ENCODE measurements at places on chromosomes 3 and 15.

- DNase-seq, result no peak
Measured at GRCh38 chr15:57146506-57147201, 228.2 kb downstream of the TCF12 start.

DNA sequence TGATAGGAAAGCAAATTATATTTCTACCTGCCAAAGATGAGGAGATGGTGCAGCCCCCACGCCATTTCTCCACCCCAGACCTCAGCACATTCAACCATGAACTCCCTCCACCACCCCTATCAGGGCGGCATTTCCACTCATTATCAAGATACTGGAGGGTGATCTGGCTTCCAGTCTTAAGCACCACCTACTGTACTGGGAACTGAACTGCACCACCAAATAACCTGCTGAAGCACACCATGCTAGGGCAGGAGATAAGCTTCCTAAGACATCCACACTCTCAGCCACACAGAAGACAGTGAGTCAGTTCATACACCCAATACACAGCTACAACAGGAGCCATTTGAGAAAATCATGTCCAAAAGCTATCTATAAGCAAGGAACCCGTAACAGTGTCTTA, 98.8 kb downstream of the FGF7 start:
- DNase-seq, result no peak

GRCh38 chr3:126607214-126607908, 47.6 kb downstream of the TXNRD3 start:
- peak; percentile 46 for DNase-seq

DNA sequence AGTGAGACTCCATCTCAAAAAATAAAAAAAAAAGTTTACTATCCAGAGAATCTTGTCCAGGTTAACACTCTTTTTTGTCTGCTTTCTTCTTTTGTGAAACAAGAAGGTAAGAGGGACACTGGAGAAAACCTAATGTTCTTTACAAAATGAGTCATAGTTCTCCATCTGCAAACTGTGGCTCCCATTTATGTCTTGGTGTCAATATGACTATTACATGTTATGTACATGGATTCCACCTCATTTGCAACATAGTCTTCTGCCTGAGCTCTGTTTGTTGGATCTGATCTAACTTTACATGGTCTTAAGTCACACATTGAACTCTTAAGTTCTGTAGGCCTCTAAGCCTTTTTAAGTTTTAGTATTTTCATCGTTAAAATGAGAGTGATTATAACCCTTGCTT, 421.2 kb upstream of the TPRG1 start:
- no peak for DNase-seq

GRCh38 chr3:126656371-126657134, 1.6 kb upstream of the TXNRD3 start:
- no peak for DNase-seq

DNA sequence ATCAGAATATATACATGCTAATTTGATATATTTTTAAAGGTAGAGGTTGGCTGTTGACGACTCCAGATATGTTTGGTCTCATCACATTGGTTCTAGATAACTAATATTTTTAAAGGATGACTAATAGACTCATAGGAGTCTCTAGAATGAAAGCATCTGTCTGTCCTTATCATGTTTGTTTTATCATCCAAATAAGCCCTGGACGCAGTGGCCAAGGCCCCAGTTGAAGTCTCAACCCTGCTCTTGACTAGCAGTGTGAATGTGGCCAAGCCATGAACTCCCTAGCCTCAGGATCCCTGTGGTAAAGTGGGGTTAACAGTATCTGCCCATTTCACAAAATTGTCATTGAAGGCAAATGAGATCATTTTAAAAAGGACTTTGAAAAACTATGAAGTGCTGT, 53.6 kb downstream of the ABHD2 start:
- DNase-seq, result no peak

GRCh38 chr3:107962946-107963345, 127.9 kb downstream of the CD47 start:
- no peak for DNase-seq

DNA sequence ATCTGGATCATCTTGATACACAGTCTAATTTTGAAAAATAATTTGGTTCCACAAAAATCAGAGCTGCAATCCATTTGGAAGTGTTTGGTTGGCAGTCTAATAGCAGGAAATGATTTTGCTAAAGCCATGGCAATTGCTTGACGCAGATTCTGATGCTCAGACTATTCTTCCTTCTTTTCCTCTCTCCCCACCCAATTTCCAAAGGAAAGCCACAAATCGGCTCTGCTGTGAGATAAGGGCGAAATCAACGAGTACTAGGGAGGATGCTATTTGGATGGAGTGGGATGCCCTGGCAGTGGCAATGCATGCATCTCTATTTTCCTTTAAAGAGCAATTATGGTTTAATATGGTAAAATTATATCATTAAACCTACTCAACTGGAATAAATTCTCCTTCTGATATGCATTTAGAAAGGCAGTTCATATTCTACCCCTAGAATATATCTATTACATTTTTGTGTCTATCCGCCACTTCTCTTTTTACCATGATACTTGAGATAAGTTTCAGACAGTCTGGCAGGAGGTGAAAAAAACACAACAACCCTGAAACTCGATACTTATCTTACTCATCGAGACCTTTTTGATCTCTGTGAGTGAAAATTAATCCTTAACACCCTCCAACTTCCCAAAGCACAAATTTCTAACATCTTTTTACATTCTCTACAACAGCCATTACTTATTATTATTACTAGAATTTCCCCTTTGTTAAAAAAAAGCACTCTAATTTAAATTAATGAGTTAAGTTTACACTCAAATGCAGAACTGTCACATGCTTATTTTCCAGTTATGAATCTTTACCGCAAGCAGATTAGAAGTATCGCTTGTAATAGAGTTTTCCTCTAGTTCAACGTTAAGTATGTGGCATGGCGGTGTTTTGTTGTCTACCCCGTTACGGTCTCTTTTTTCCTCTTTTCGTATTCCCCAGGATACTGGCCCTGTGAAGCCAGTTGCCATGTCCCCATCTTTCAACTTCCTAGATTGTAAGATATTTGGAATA, 433.3 kb downstream of the FOXP1 start:
- no peak for DNase-seq

GRCh38 chr3:23312866-23313265, 109.7 kb downstream of the UBE2E2 start:
- no peak for DNase-seq

GRCh38 chr3:68878962-68879361, 53.4 kb downstream of the TAFA4 start:
- no peak for DNase-seq

DNA sequence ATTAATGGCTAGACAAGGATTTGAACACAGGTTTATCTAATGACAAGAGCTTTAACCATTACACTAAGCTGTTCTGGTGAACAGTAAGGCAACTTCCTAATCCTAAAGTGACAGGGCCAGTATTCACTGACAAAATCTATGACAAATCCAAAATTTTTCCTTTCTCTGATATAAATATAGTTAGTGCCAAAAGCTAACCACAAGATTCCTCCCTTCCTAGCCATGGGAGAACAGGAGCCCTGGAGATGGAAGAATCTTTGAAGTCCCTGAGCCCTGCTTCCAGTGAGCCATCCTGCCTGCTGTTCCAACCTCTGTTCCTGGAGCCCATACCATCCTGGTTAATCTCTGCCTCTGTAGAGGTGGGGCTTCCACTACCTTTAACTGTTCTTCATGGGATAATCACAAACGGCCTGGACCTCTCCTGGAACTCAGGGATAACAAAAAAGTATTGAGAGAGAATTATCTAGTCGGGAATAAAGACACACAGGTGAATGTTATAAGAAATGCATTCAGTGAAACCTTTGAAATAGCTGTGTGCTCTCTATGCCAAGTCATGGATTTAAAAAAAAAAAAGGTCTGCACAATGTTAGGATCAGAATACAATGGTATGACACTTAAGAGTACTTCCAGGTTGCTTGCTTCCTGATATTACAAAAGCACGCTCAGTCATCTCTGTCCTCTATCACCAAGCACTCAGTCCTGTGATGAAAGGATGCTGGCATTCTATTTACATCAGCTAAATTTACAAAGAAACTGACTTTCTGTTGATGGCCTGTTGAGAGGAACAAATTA, 235.8 kb downstream of the SUCLG2 start:
- DNase-seq, result no peak

DNA sequence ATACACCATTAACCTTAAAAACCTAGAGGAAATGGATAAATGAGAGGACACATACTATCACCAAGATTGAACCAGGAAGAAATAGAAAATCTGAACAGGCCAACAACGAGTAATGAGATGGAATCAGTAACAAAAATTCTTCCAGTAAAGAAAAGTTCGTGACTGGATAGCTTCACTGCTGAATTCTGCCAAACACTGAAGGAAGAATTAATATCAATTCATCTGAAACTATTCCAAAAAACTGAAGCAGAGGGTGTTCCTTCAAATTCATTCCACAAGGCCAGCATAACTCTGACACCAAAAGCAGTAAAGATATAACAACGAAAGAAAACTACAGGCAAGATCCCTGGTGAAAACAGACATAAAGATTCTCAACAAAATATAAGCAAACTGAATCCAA, 195.8 kb upstream of the GPR149 start:
- DNase-seq, result no peak

- no peak for DNase-seq
Measured at GRCh38 chr3:196886144-196886543, 18.4 kb downstream of the SENP5 start.

- no peak for DNase-seq
Measured at GRCh38 chr15:71447328-71448250, 332.3 kb downstream of the THSD4 start.

DNA sequence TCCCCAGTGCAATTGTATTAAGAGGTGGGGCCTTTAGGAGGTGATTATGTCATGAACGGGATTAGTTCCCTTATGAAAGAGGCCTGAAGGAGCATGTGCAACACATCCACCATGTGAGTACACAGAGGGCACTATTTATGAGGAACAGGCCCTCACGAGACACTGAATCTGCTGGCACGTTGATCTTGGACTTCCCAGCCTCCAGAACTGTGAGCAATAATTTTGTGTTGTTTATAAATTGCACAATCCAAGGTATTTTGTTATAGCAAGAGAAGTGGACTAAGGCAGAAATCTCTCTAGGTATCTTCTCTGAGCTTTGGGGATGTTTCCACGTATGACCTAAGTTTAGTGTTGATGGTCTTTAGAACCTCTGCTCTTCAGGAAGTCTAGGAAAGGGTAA, 149.3 kb upstream of the CBLB start:
- DNase-seq, result no peak

Data from DND-41 (cell line).